ENCODE measurements at places on chromosomes 1 and 21. TPM values are rescaled to one million over a fixed set of nuclear protein-coding genes. Genes with fewer than 3 reads are reported as not detected.

CLIC4 gene
- 230 TPM for polyA plus RNA-seq

CYP4Z1 gene
- polyA plus RNA-seq, result 0.23 TPM

NGF gene
- 2.9 TPM for polyA plus RNA-seq

SLC44A3 gene
- 121 TPM for polyA plus RNA-seq

KCNJ15 gene
- polyA plus RNA-seq, result 222 TPM

DCDC2B gene
- polyA plus RNA-seq, result 0.62 TPM

FCGR1A gene
- polyA plus RNA-seq, result 3.1 TPM

RCAN1 gene
- 38.6 TPM for polyA plus RNA-seq
